ENCODE measurements at places on chromosomes 16 and 17.

- no peak for DNase-seq
These were observed 143.5 kb upstream of the TOX3 start for GRCh38 chr16:52690468-52690867.

DNA sequence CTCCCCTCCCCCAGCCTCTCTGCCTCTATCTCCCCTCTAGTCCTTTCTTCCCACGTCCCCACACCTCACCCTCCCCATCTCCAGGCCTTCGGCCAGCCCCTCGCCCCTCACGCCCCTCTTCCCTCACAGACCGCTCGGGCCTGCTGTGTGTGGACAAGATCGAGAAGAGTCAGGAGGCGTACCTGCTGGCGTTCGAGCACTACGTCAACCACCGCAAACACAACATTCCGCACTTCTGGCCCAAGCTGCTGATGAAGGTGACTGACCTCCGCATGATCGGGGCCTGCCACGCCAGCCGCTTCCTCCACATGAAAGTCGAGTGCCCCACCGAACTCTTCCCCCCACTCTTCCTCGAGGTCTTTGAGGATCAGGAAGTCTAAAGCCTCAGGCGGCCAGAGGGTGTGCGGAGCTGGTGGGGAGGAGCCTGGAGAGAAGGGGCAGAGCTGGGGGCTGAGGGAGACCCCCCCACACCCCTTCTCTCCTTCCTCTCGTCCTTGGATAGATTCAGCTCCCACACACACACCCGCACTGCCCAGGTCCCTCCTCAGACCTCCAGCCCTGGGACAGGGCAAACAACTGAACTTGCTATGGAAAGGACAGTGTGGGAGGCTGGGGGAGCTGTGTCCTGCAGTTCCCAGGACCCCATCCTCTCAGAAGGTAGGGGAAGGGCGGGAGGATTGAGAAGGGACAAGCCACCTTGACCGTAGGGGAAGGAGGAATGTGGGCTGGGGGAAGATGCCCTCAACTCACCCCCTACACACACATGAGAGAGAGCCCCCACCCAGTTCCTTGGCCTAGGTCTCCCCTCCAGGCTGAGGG is 11.1 kb downstream of the NR1D1 start:
- no peak for DNase-seq

DNA sequence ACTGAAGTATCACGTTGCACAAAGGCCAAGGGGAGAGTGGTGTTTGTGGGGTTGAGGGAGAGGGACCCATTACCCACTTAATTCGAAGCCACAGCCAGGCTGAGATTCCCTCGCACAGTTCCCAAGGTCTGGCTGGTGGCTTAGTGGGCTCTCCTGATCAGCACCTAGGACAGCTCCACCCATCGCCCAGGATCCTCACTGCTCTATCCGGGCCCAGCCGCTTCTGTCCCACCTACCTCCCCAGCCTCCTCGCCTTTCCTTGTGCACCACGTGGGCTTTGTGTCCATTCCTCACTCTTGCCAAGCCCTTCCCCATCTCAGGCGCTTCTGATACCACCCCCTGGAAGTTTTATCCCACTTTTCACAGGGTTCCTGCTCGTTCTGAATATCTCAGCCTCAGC is 163.5 kb downstream of the CCT6B start:
- peak; percentile 21 for DNase-seq

GRCh38 chr16:9159839-9160550 is 68.6 kb downstream of the HAPSTR1 start:
- peak; percentile 72 for DNase-seq

- no peak for DNase-seq
These were observed 49.3 kb downstream of the B9D1 start for GRCh38 chr17:19313066-19313745.

GRCh38 chr16:1700246-1700645 is 5.7 kb upstream of the MAPK8IP3 start:
- no peak for DNase-seq

- DNase-seq = no peak
These were observed 11.4 kb downstream of the METTL9 start for GRCh38 chr16:21610766-21611165.

- no peak for DNase-seq
These were observed 26.9 kb downstream of the PTRH2 start for GRCh38 chr17:59680314-59680713.

DNA sequence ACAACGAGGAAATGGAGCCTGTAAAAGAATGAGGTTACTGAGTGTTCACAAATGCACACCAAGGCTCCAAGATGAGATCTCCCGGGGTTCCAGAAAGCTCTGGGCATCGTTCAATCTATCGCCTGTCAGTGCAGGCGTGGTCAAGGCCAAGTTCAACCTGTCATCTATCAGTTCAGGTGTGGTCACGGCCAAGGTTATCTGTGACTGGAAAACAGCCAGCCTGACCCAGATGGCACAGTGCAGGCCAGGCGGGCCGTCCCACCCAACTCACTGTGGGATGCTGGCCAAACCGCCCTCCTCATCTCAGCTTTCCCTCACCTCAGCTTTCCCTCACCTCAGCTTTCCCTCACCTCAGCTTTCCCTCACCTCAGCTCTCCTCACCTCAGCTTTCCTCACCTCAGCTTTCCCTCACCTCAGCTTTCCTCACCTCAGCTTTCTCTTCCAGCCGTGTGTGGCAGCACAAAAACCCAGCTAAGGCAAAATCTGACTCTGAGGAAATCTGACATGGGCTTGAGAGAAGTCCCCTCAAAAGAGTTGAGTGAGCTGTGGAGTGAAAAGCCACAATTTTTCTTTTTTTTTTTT is 2.4 kb downstream of the CHMP1A start:
- no peak for DNase-seq

GRCh38 chr16:75494661-75495075 is 573 bp downstream of the CHST6 start:
- DNase-seq = no peak

GRCh38 chr17:28494445-28495188 is 11.5 kb upstream of the FOXN1 start:
- DNase-seq = peak; percentile 74

- no peak for DNase-seq
These were observed 16.2 kb upstream of the CTCF start for GRCh38 chr16:67546091-67546501.

DNA sequence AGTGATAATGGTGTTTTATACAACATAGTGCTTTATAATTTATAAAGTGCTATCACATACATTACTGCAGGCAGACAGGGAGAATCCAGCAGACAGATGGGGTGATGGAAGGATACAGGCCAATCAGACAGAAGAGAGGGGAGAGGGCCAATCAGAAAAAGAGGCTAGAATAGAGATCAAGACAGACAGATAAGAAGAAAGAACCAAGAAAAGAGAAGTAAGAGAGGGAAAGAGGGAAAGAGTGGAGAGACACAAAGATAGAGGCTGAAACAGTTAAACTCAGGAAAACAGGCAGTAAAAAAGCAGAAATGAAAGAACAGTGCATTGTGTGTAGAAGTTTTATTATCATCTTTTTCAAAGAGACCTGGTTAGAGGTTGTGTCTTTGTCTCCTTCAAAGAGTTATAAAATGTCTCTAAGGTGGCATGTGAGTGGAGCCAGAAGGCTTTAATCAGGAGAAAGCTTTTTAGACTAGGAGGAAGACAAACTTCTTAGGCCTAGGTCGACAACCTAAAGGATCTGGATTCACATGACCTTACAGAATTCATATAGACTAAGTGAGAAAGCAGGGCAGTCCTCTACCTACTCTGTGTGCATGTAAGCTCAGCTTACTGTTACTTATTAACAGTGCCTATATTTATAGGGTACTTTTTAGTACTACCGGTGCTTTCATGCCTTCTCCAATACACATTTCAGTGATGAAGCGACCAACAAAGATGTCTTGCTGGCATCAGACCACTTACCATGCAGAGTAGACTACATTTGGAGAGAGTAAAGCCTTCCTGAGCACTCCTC is 8.3 kb upstream of the CHD3 start:
- no peak for DNase-seq

- no peak for DNase-seq
These were observed 3.7 kb upstream of the PYCR1 start for GRCh38 chr17:81940538-81941483.

GRCh38 chr17:2656283-2656682 is 55.3 kb downstream of the CLUH start:
- DNase-seq = peak; percentile 47

GRCh38 chr17:76547183-76547641 is 7.4 kb downstream of the PRCD start:
- peak; percentile 77 for DNase-seq

Data from suppressor macrophage (primary cell).